ENCODE measurements at places on chromosomes 13 and 19.

GRCh38 chr13:94516456-94516855, 37.0 kb upstream of the DCT start:
- no peak for DNase-seq

DNA sequence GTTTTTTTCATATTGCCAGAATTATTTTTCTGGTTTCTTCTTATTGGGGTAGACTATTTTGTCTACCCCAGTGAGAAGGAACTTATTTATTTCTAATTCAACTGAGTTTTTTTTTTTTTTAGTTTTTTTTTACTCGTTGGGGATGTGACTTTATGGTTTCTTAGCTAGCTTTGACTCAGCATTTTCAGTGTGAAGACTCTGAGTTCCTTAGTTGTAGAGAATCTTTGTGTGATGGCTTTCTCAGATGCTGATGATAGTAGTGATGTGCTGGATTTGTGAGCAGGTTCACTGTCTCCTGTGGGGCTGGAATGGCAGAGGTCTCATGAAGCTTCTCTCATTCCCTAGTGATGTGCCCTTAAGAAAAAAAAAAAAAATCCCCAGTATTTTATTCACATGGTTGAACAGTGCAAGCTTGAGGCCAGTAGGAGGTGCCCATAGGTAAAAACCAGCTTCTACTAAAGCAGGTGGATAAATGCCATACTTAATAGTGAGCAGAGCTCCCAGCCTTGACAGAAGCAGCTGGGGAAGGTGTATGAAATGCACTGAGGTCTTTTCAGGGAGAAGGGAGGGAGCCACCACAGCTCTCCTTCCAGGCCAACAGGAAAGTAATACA, 106.2 kb upstream of the KLF5 start:
- no peak for DNase-seq

DNA sequence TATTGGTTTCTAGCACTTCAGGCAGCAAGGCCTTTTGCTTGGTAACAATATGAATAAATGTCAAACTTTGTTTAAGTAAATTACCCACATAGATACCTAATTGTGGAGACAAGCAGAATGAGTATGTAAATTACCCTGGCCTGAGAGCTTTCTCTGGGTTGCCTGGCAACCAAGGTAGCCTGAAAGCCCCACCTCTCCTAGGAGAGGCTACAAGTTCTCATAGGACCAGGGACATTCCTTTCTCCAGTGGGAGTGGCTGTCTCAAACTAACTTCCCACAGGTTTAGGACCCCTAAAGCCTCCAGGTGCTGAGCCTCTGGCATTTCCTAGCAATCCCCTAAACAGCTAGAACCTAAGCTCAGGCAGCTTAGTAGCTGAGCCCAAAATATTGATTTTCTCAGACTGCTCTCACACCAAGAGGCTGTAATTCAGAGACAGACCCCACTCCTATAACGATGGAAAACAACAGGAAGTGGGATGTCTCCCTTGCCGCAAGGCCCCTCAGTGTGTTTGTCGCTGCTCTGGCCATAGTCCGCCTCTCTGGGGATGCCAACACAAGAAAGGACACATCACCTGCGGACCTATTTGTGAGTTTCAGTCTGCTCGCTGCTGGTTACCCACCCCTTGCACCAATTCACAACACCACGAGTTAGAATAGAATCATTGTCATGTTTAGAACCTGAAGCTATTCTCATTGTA, 207.3 kb downstream of the DLEU7 start:
- no peak for DNase-seq

GRCh38 chr13:68304286-68304893, 1074.3 kb upstream of the PCDH9 start:
- DNase-seq, result no peak

DNA sequence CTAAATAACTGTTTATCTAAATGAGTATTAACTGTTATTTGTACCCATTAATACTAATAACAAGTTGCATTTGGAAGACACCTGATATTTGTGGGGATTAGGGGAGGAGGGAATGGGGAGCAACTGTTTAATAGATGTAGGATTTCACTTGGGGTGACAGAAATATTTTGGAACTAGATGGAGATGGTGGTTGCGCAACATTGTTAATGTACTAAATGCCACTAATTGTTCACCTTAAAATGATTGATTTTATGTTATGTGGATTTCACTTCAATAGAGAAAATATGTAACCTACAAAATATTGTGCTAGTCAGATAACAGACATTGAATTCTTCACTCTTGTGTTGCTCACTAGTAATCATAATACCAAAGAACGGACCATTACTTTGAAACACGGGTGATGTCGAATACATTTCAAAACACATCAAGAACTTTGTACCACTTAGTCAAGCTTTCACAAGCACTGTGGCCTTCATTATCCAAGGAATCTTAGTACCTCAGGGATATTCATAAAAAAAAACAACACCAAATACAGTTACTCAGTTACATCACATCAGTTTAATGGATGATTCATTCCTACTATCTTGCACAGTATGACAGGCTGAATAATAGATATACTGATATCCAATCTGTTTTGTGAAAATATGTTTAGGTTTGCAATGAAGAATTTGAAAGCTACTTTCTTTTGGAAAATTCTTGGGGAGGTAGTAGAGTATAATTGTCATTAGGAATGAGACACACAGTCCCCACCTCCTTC, 721.8 kb downstream of the PCDH9 start:
- DNase-seq, result no peak

DNA sequence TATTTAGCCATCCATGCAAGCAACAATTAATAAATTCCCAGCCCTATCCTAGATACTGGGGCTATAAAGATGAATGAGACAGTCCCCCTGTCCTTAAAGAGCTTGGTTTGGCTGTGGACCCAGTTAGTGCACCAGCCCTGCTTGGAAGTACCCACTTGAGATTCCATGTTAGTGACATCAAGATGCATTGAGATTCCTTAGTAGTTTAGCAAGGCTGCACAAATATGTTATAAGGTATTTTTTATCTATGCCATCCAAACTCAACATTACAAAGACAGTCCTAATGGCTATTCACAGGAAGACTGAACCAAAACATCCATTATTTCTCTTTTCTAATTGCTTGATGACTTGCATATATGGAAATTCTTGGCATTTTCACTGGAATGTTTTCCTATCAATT, 48.8 kb upstream of the RAP2A start:
- no peak for DNase-seq

- DNase-seq, result no peak
Observed at GRCh38 chr19:56321989-56322440, 7.4 kb upstream of the ZSCAN5A start.

DNA sequence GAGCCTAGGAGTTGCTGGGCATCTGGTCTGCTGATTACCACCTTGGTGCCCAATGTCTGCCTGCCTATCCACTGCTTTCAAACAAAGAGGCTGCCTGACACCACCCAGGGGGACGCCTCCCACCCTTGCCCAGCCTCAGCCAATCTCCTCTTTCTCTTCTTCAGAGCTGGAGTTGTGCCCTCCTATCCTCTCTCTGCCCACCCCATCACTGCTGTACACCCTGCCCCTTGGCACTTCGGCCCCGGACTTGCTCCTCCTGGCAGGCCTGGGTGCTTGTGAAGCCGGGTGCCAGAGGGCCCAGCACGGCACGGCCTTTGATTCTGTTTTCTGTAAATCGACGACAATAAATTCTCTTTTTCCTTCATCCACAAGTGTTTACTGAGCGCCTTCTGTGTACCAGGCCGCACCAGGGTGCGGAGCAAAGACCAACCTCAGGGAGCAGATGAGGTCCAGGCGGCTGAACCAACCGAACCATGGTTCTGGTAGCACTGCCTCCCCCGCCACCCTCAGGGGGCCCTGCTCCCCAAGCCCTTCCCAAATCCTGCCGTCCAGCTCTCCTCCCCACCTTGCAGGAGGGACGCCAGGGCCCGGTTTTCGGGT, 5.0 kb downstream of the RNF225 start:
- no peak for DNase-seq

GRCh38 chr19:10812902-10813404, 23.1 kb downstream of the TMED1 start:
- no peak for DNase-seq

DNA sequence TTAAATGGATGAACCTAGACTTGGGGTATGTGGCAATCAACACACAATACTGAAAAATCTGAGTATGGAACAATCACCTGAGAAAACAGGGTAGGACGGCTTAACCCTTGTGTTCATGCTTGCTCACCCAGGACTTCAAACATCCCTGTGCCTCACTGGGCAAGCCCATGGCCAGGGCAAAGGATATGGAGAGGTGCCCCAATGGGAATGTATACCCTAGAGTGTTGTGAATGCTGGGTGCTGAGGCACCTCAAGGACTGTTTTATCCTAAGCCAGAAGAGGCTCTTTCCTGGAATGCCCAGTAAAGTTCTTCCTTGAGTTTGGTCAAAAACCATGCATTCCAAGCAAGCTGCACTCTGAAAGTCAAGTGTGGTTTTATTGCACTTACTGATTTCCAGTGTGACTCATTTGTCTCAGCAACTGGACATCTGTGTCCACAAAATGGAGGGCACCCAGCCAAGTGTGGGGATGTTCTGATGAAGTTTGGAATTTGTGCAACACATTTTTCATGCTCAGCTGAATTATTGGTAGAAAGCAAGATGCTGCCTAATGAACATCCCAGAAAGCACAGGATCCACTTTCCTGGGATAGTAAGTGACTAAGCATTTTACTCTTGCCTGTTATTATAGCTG, 531.3 kb downstream of the RFC3 start:
- DNase-seq, result no peak

DNA sequence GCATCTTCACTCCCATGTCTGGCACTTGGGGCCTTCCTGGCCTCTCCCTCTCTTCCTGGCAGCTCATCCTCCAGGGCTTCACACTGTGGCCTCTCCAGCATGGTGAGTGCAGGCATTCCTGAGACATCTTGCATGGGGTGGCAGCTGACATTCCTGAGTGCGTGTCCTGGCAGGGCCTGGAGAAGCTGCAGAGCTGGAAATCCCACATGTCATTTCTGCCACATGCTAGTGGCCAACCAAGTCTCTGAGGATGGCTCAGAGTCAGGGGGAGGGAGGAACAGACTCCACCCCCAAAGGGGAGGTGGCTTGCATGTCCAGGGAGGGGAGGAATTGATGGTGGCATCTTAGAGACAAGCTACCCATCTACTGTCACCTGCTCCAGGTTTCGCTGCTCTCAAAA, 41.6 kb upstream of the AMER2 start:
- no peak for DNase-seq

DNA sequence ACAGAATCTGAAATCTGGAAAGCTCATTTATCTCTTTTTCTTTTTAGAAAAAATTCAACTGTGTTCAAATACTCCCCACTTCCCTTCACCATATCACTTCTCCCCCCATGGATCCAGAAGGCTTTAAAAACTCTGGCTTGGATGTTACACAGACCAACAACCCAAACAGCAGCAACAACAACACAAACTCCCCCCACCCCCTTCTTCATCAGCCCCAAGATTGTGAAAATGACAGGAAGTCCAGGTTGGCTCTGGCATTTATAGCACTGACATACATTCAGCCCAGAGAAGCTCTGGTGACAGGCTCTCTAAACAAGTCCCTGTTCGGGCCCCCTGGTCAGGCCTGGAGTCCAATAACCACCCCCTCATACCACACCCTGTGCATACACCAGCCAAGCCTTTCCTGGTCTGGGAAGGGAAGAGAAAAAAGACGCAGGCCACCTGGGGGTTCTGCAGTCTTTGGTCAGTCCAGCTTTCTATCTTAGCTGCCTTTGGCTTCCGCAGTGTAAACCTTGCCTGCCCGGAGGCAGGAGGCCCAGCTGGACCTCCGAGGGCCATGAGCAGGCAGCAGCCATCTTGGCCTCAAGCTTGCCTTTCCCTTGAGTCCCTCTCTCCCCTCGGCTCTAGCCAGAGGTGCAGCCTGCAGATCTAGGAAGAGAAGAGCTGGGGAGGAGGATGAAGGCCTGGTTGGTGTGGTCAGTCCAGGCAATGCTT, 6.8 kb downstream of the CDX2 start:
- DNase-seq, result no peak

- no peak for DNase-seq
Observed at GRCh38 chr13:60268203-60268555, 104.5 kb upstream of the DIAPH3 start.

- peak; percentile 66 for DNase-seq
Observed at GRCh38 chr13:42110410-42111155, 62.1 kb downstream of the DGKH start.

DNA sequence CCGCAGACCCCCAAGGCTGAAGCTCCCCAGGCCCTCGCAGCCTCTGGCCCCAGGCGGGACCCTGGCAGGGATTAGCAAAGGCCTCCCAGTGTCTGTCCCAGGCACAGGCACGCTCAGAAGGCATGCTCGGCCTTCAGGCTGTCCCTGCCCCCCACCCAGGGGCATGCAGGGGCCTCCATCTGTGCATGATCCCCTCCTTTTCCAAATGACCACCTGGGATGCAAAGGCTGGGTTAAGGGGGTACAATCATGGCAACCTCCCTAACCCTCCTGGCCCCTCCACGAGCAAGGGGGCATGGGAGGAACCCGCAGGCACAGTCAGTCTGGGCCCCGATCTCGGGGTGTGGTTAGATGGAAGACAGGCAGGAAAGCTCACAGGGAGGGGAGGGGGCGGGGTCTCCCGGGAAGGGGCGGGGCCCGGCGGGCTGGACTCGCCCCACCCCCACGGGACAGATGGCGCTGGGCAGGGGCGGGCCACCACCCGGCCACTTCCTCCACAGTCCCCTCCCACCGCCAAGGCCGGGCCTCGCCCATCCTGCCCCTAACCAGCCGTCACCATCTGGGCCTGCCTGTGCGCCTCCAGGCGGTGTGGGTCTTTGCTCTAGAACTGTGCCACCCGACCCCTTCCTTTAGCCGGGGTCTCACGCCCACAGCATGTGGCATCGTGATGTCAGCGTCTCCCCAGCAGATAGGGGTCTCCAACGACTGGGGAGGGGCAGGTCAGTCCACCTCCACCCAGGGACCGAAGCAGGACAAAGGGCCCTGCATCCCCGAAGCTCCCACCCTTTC, 7.0 kb upstream of the REXO1 start:
- DNase-seq, result peak; percentile 84

DNA sequence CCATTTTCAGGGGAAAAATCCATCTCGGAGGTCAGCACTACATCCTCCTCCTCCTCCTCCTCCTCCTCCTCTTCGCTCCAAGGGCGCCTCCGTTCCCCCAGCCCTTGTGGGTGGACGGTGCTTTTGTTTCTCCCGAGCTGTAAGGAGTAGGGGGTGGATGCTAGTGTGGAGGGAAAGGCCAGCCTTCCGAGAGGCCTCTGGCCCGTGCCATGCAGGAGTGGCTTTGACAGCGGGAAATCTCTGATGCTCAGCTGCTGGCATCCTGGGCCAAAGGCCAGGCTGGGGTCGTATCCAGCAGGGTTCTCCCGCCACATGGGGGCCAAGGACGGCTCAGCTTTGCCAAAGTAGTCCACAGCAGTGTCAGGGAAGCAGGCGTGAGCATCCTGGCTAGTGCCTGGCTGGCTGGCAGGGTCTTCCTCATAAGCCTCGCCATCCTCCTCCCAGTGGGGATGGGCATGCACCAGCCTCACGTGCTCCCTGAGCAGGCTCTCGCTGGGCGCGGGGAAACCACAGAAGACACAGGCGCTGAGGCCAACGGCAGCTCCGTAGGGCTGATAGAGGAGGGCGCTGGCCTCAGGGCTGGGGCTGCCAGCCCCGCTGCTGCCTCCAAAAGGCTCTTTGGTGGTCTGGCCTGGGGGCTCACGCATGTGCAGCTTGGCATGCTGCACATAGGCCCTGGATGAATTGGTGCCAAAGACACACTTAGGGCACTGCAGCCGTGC, 10.5 kb downstream of the WIZ start:
- no peak for DNase-seq

Measured in CD4-positive, alpha-beta memory T cell (primary cell).